Right ventricle myocardium inferior (tissue), 1 donor: ENCODE measurements at places on chromosomes 3 and 15.

GRCh38 chr3:177811112-177811511, 613.8 kb upstream of the TBL1XR1 start:
- no peak for DNase-seq

- DNase-seq: no peak
Observed at GRCh38 chr3:59212128-59212779, 162.4 kb upstream of the CFAP20DC start.

GRCh38 chr15:56344336-56344735, 20.9 kb upstream of the TEX9 start:
- no peak for DNase-seq

DNA sequence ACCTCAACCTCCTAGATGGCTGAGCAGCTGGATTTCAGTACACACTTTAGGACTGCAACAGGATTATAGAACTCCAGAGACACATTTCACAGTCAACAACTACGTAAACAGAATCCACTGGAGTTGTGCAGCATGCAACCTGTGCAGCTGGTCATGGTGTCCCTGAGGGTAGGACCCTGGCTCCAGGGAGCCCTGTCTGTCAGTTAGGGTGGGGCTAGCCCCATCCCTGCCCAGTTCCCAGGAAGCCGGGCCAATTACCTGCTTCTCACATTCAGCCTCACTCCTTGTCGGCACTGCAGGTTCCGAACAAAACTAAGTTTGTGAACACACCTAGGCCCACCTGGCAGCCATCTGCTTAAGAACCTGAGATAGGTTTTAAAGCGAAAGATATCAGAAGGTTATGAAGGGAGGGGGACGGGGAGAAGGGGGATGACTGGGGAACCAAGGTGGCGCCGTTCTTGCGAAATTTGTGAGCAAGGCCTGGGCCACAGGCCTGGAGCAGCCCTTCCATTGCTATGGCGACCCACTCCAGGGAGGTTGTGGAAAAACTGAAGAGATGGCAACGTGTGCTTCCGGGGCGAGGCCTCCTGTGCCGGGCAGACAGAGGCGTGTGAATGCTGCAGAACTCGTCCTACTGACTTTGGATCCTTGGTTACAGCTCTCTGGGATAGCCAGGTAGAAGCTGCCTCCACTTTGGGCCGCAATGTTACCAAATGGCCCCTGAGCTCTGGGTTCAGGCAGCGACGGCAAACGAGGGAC, 25.3 kb downstream of the ACSBG1 start:
- DNase-seq: no peak

- DNase-seq: no peak
Observed at GRCh38 chr3:125062904-125063618, 7.3 kb upstream of the HEG1 start.

DNA sequence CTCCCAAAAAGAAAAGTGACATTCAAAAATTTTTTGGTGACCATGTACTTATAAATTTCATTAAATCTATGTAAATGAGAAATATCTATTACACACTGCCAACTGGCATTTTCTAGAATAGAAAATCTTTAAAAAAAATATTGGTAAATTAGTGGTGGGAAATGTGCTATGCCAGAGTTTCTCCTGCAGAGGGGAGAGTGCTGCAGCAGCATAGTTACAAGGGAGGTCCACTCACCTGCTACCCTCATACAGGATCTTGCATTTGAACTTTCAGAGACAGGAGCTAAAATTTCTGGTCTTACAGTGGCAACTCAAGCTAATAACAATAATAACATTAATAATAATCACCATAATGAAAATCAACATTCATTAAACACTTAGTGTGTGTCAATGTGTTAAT, 459.6 kb downstream of the NSUN3 start:
- no peak for DNase-seq

DNA sequence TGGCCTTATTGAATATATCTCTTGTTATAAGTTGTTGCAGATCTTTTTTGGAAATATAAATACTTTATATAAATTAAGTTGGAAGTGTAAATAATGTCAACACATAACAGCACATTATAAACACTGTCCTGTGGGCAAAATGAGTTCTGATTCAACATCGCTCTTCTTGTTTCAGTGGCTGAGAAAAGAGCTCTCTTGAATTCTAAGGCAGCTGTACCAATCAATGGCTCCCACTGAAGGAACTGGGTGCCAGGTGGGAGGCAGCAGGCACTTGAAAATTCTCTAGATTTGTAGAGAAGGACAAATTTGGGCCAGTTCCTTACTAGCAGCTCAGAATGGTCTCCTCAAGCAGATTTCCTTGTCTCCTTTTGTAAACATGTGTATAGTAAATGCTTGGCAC, 45.6 kb downstream of the CHST2 start:
- no peak for DNase-seq

DNA sequence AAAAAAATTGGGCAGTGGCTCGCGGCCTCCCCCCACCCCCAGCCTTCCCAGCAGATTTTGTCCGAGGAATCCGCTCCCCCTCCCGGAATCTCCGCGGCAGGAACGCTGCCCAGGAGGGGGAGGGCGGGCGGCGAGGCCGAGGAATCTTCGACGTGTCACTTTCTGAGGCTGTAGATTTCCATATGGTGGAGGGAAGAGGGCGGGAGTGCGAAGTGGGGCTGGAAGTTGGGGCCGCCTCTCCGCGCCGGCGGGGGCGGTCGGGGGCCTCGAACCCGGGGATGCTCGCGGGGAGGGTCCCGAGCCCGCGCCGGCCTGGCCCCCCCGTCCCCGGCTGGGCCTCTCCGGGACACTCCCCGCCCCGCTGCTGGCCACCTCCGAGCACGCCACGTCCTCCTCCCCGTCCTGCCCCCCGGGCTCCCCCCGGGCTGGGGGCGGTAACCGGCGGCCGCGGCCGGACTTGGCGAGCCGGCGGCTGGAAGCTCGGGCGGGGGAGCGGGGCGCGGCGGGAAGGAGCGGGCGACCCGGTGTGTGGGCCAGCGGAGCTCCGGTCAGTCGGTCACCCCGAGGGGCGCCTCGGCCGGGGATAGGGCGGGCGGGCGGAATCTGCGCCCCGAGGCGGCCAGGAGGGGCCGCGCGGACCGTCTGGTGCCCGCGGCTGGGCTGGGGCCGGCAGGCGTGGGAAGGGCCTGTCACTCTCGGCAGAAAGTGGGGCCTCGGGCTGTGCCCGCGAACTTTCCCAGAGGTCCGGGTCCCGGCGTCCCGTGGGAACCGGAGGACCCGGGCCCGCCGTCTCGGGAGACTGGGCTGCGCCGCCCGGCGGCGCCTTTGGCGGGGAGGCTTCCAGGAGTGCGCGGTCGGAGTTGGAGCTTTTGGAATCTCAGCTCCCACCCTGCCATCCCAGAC, 951 bp downstream of the FNDC3B start:
- DNase-seq: peak; percentile 92

- no peak for DNase-seq
Observed at GRCh38 chr15:62046078-62046743, 14.0 kb downstream of the VPS13C start.

DNA sequence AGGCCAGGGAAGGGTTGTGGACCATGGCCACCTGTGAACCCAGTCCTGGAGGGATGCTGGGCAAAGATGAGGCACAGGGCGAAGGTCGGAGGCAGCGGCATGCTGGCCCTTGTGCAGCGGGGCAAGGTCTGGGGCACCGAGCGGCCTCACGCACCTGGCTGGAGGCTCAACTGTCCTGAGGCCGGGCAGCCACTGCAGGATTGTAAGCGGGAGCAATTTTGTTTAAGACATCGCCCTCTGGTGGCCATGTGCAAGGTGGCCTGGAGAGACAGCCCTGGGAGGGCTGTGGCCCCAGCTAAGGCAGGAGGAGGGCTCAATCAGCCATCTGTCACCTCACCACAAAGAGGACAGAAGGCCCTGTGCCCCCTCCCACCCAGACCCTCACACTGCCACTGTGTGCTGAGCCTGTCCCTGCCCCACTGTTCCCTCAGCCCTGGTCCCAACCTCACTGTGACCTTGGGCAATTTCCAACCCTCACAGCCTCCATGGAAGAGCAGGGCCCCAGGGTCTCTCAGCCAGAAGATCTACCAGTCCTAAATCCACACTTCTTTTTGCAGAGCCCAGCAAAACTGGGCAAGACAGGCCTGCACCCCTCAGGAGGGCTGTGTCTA, 46.2 kb downstream of the TPRA1 start:
- DNase-seq: peak; percentile 79

DNA sequence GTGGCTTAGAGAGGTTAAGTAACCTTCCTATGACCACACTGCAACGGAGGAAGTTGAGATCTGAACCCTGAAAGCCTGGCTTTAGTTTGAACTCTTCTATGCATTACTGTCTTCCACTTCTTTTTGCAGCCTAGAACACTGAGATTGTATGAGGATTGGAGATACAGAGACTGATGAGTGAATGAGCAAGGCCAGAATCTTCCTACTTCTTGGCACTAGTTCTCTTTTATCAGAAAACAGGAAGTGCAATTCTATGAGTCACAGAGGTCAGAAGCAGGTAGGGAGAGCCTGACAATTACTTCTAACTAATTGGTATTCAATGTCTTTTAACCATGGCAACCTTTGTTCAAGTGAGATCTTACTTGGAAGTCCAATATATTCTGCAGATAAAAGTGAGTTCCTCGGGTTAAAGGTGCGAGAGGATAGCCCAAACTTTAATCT, 219.0 kb downstream of the SHQ1 start:
- DNase-seq: no peak

GRCh38 chr3:22620498-22620897, 582.6 kb upstream of the UBE2E2 start:
- DNase-seq: no peak

- DNase-seq: no peak
Observed at GRCh38 chr15:77044228-77045042, 26.5 kb downstream of the TSPAN3 start.

- DNase-seq: no peak
Observed at GRCh38 chr3:102573483-102574028, 138.7 kb downstream of the ZPLD1 start.

GRCh38 chr3:4746241-4746958, 232.8 kb upstream of the BHLHE40 start:
- DNase-seq: peak; percentile 66

DNA sequence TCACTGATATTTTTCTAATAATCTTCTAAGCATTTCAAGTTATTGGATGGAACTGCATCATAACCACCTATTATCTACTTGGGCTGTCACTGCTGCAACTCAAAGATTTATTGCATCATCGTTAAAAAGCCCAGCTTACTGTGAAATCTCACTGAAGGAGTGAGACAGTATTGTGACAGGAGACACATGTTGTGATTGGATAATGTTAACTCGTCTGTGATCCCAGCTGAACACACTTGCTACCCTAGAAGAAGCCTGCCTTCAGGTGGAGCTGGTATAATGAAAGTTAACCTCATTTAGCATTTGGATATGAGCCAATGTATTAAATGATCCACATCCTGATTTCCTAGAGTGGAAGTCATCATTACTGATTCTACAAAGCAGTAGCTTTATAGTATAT, 138.1 kb downstream of the MAP2K5 start:
- no peak for DNase-seq

GRCh38 chr3:60399292-60399691, 852.0 kb downstream of the FHIT start:
- no peak for DNase-seq

DNA sequence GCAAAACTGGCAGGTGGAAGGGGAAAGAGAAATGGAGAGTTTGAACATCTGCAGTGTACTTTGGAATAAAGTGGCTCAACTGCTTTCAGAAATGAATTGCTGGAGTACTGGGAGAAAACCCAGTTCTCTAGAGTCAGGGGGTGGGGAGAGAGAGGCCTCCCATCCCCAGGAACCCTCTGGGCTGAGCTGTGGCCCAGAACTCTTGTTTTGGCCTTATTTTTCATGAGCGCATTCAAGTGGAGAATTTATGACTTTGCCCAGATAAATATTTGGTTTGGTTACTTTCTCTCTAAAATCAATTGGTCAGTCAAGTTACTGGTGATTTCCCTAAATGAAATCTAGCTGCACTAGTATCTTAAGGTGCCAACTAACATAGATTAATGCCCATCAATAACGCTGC, 28.7 kb upstream of the HACD2 start:
- DNase-seq: no peak

GRCh38 chr15:77517579-77517978, 96.9 kb downstream of the HMG20A start:
- no peak for DNase-seq

- no peak for DNase-seq
Observed at GRCh38 chr3:8516783-8517182, 15.2 kb downstream of the LMCD1 start.

- DNase-seq: no peak
Observed at GRCh38 chr3:53773021-53773436, 73.2 kb downstream of the CHDH start.

- peak; percentile 92 for DNase-seq
Observed at GRCh38 chr3:170356596-170357175, 829 bp upstream of the SKIL start.

DNA sequence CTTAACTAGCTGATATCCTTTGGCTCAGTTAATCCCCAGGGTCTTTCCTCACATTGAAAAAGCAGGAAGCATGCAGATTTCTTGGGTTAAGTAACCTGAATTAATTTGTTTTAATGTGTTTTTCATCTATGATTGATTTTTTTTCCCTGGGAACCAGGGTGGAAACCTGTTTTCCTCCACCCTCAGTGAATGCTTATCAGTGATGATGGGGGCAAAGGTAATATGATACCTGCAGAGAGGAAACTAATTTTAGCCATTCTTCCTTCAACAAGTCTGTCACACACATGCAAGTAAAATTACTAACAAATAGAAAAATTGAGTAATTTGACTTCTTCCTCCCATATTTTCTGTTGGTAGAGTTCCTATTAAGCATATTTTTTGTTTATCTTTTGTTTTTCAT, 5.9 kb downstream of the CASR start:
- no peak for DNase-seq

GRCh38 chr3:34421762-34422161, 623.3 kb downstream of the PDCD6IP start:
- no peak for DNase-seq

- peak; percentile 78 for DNase-seq
Observed at GRCh38 chr15:43204016-43204901, 16.6 kb downstream of the EPB42 start.

- no peak for DNase-seq
Observed at GRCh38 chr3:154085799-154086198, 35.4 kb upstream of the ARHGEF26 start.

GRCh38 chr3:8164145-8164544, 337.5 kb upstream of the LMCD1 start:
- DNase-seq: no peak

DNA sequence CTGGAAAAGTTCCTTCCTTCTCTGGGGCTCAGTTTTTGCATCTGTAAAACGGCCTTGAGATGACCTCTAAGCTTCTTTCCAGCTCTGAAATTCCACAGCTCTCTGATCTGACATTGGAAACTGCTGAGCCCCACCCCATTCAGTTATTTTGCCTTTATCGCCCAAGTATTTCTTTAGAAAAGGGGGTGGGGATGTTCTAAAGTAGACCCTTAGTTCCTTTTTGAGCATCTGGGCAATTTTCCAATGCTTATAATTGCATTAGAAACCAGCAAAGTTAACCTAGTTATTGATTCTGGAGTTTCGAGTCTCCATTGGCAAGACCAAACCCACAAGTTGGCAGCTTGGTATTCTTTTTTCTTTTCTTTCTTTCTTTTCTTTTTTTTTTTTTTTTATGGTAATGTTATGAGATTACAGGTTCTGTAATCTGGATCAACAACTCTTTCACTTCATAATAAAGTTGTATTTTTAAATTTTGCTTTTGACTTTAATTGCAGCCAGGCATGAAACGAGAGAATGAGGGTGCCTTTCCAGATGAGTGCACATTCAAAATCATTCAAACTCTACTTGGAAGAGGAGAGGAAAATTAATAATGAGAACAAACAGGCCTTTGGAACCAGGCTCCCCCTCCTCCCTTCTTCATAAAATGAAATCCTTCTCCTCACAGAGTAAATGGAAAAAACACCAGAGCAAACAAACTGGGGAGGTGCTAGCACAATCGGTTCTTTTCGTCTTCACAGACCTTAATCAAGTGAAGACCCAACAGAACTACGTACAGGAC, 76.8 kb upstream of the LRIG1 start:
- no peak for DNase-seq

- DNase-seq: no peak
Observed at GRCh38 chr3:105802118-105802706, 66.6 kb downstream of the CBLB start.
